ENCODE measurements at places on chromosomes 11 and 22. TPM values are rescaled to one million over a fixed set of nuclear protein-coding genes. Genes with fewer than 3 reads are reported as not detected.

Gene CTSW
- total RNA-seq = 2.2 TPM

Gene PATE2
- not detected for total RNA-seq

Gene WT1
- total RNA-seq = not detected

Gene PHF21B
- not detected for total RNA-seq

Gene DRD4
- total RNA-seq = 0.60 TPM

Gene MIOX
- total RNA-seq = not detected

Gene BEST1
- 0.58 TPM for total RNA-seq

GRCh38 chr22:47716890-47717615 lies 954.6 kb downstream of the TBC1D22A start:
- no peak for DNase-seq

GRCh38 chr11:35246745-35247144 lies 107.8 kb downstream of the CD44 start:
- DNase-seq = no peak

DNA sequence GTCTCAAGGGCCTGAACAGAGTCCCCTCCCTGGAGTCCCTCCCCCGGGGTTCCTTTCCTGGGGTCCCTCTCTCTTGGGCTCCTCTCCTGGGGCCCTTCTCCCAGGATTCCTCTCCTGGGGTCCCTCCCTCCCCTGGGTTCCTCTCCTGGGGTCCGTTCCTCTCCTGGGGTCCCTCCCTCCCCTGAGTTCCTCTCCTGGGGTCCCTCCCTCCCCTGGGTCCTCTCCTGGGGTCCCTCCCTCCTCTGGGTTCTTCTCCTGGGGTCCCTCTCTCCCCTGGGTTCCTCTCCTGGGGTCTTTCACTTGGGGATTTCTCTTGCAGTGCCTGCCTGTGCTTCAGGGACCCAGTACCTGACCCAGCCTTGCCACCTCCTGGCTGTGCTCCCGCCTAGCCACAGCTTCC lies 386.1 kb downstream of the TBC1D22A start:
- DNase-seq = no peak

- DNase-seq = no peak
Observed at GRCh38 chr11:104219096-104219495, 55.1 kb upstream of the PDGFD start.

- no peak for DNase-seq
Observed at GRCh38 chr11:6404342-6405051, 14.2 kb downstream of the SMPD1 start.

DNA sequence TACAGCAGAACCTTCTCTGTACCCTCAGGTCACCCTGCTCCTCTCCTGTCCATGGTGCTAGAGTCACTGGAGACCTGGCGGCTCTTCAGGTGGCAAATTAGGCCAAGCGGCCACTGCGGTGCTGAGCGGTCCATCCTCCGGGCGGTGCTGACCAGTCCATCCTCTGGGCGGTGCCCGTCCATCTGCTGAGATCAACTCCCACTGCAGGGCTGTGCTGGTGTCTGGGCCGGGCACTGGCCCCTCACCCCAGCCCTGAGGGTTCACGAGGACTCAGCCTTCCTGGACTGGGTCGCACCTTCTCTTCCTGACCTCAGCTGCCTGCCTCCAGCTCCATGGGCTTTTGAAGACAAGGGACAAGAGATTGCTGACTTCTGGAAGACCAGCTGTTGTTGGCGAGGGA lies 782.9 kb downstream of the BRD1 start:
- no peak for DNase-seq

DNA sequence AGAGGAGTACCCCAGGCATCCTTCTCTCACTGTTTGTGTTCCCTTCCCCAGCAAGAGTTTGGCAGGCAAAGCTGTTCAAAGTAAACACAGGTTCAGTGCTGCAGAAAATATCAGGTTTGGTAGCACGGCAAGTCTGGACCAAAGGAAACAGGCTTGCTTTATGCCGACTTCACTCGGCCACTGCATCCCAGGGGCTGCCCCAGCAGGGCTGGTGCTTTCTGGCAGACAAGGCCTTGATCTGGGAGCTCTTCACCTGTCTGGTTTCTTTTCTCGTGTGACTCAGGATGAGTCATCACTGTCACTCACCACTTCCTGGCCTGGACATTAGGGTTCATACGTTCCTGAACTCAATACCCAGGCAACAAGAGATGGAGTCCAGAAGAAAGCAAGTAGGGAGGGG lies 52.6 kb upstream of the NAV2 start:
- DNase-seq = peak; percentile 40

DNA sequence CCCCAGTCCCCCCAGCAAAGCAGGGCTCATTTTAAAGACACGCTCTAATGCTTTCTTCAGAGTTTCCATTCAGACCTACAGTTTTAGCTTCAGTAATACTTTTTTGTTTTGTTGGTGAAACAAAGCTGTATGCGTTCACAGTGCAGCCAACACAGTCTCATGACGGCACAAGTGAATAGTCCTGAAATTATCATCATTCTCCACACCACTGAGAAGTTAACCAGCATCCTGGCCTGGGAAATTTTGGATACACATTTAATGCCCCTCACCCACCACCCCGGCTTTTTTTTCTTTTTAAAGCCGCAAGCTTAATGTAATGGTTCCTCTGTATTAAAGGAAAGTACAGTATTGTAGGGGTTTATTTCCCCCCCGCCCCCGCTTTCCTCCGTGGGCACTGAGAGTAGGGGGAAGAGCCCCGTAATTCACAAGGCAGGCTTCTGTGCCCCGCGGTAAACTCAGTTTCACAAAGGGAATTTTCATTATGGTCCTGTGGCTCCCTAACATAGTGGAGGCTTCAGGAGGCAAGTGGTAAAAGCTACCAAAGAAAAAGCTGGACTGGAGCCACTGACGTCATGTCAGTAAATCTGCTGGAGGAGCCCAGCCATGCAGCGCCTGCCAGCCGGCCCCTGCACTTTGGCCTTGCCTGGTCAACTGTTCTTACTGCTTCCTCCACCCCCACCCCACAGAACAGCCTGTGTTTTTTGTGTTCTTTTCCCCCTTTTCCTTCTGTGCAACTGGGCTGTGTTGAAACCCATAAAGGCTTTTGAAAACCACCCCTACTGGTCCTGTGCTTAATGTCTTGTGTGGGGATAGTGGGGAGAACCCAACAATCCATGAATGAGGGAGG lies 18.2 kb downstream of the TEAD1 start:
- no peak for DNase-seq

GRCh38 chr11:57552479-57552878 lies 15.0 kb downstream of the UBE2L6 start:
- DNase-seq = no peak

DNA sequence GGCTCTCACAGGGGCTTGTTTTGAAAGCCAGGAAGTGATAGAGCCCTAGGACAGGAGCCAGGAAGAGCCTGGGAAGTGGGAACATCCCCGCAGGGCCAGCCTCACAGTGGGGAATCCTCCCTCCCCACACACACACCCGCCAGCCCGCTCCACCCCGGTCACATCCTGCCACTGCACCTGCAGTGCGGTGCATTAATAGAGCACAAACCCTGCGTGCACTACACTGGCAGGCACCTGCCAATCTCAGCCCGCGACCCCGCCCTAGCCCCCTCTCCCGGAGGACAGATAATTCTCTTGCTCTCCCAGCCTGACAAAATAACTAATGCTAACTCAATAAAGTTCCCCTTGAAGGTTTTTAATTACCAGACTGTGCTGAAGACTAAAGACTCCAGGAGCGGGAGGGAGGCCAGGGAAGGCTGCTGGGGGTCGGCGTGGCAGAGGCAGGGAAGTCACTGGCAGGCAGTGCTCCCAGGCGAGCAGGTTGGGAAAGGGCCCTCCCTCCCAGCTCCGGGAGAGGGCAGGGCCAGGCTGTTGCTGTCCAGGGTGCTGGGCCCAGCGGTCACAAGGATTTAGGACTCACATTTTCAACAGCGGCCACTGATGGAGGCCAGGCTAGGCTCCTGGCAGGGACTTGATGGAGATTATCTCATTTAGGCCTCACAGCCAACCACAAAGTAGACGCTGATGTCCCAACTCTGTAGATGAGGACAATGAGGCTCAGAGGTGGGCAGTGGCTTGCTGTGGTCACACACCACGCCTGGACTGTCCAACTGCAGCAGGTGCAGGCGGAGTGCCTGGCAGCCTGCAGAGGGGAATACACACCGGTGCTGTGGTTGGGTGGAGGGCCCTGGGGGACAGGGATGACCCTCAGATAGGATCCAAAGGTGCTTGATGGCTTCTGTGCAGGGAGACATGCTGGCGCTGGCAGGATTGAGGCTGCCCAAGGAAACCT lies 23.9 kb upstream of the TCF20 start:
- no peak for DNase-seq

GRCh38 chr22:46376111-46376510 lies 40.6 kb downstream of the TRMU start:
- no peak for DNase-seq

DNA sequence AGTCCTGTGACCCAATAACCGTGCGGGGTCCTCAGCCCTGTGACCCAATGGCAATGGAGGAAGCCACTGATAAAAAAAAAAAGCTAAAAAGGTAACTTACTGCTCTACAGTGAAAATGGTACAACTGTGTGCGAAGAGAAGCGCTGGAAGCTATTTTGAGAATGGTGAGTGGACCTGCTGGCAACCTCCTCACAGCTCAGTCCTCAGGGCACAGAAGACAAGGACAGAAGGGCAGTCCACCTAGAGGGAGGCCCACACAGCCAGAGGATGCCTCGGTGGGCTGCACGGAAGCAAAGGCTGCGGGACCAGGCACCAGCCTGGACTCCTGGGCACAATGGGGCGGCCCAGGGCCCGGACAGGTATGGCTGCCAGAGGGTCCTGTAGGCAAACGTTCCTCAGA lies 35.6 kb downstream of the BRD1 start:
- no peak for DNase-seq

GRCh38 chr11:46505741-46506482 lies 87.9 kb downstream of the AMBRA1 start:
- no peak for DNase-seq

- DNase-seq = no peak
Observed at GRCh38 chr11:134781380-134781866, 369.4 kb upstream of the B3GAT1 start.

DNA sequence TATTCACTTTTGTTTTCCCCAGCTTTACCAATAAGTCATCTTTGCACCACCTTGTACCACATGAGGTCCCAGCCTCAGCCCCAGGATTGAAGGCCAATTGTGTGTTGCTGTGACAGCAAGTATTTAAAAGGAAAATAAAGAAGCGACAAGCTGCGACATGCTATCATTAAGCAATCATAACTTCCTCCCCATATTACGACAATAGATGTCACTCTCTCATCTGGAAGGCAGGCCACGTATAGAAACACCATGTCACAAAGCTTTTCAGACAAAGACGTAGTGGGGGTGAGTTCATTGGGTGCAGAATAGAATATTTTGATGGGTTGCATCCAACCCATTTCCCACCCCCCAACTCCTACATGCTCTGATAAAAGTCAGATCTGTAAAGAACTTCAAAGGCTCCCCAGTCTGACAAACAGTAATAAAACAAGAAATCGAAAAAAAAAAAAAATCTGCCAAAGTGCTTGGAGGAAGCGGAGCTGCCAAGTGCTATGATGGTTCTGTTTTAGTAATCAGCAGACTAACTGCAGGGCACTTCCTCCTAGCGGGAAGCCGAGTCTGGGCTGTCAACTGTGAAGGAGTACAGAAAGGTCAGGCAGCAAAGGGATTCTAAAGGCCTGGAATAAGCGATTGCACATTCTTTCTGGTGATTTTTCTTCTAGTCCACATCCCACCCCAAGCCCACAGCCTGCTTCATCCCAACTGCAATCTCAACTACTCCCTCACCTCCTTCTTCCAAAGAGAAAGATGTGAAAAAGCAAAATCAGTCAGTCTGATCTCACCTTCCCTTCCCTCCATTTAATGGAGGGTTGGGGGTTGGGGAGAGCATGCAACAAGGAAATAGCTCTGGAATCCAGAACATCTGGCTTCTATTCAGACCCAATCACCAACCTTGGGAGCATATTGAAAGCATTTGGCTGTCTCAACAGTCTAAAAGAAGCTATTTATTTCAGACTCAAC lies 131.4 kb upstream of the UBASH3B start:
- DNase-seq = no peak

All from activated naive CD4-positive, alpha-beta T cell treated with anti-CD3 and anti-CD28 coated beads, Interleukin-2, amount 50 U/mL, for 72 hours (primary cell).